ENCODE measurements at places on chromosomes 16 and 17.

DNA sequence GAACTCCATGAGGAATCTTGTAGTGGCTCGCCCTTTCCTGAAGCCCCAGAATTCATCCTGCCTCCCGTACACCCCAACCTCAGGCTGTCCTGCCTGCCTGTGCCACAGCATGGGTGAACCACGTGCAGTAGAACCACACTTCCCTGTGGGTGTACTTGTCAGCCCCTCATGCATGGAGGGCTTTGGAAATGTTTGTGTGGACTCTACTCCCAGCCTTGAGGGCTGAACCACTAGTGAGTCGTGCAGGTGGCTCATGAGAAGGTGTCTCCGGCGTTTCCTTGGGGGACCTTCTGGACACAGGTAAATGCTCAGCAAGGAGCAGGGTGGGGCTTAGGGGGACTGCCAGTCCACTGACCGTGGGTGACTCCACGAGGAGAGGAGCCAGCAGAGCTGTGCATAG is 58.7 kb upstream of the ADORA2B start:
- DNase-seq: no peak

GRCh38 chr16:87949071-87949744 is 2.0 kb upstream of the BANP start:
- DNase-seq: no peak

DNA sequence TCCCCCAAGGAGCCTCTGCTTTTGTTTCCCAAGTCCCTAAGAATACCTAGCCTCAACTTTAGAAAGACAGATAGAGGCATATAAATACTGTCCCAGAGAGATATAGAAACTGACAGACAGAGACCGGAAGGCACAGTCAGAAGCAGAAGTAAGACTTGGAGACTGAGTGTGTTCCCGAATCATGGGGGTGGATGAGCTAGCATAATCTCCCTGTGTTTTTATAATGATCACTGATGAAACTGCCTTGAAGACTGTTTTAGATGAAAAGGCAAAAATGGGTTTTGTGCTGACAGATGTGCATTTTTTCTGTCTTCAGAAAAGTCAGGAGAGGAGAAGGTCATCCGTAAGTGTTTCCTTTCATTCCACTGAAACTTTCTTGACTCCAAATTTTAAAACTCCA is 8.3 kb upstream of the PSMD3 start:
- no peak for DNase-seq

GRCh38 chr16:4780235-4780634 is 7.9 kb downstream of the SEPTIN12 start:
- DNase-seq: no peak

DNA sequence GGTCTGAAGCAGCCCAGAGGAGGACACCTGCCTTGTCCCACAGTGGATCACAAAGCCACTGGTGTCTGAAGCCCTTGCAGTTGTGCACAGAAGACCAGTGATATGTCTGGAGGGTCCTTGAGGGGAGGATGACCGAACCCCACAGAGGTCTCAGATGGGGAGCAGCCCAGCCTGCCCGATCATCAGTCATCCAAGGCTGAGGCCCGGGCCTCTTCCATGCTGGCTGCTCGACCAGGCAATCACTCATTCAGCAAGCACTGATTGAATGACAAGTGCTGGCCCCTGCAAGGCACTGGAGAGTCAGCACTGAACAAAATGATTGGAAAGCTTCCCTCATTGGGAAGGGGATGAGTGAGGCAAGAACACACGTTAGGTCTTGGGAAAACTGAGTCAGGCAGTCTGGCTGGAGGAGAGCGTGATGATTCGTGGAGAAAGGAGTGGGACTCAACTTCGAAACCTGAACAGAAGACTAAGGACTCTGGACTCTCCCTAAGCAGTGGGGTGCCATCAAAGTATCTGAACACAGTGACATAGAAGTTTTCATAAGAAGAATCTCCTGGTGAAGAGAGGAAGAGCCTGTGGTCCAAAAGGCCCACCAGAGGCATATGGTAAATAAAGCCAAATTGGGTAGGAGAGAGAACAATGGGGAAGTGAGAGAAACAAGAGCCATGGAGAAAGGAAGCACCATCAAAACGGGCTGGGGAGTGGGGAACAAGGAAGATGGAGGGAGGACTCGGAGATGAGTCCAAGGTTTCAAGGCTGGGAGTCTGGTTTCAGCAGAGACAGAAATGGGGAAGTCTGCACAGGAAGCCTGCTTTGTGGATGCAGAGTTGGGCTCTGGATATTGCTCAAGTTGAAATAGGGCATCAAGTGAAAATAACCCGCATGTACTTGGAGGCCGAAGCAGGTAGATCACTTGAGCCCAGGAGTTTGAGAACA is 10.2 kb downstream of the PIK3R5 start:
- no peak for DNase-seq

DNA sequence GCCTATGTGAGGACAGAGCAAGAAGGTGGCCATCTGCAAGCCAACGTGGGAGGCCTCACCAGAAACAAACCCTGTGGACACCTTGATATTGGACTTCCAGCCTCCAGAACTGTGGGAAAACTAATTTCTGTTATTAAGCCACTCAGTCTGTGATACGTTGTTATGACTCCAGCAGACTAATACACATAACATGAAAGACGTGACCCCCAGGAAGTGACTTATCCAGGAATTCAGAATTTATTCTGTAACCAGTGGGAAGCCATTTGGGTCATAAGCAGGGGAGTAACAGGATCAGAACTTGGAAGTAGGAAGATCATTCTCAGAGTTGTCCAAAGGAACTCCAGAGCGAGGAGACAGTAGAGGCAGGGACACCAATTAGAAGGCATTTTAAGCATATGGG is 12.5 kb upstream of the GINS3 start:
- no peak for DNase-seq

DNA sequence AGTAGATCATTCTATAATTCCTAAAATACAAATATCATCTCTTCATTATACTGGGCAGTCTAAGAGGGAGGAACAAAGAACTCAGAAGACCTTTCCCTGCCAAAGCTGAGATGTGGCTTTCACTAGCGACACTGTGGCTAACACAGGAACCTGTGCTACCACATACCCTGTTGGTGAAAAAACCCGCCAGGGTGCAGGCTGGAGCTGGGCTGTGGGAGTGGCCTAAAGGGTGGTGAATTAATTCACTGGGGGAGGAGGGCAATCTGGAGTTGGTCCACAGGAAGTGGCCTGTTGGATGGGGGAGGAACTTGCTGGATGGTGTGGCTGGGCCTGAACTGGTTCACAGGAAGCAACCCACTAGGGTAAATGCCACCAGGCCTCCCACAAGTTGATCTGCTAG is 7.4 kb downstream of the ZNF594 start:
- no peak for DNase-seq

GRCh38 chr17:12756786-12757185 is 32.5 kb upstream of the ARHGAP44 start:
- no peak for DNase-seq

DNA sequence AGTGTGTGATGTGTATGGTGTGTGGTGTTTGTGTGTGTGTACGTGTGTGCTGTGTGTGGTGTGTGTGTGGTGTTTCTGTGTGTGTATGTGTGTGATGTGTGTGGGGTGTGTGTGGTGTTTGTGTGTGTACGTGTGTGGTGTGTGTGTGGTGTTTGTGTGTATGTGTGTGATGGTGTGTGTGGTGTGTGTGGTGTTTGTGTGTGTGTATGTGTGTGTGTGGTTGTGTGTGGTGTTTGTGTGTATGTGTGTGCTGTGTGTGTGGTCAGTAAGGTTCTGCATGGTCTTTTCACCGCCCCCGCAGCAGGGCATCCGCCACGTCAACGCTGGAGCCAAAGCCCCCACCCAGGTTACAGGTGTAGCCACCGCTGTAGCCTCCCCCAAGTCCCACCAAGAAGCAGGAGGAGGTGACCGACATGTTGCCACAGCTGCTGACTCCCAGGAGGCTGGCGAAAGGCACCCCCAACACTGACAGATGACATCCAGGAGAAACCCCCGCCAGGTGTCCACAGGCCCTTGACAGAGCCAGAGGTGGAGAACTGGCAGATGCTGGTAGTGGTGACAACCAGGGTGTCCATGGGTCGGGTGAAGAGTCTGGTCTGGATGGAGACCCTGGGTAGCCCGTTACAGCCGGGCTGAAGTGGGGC is 9.3 kb upstream of the KRT17 start:
- DNase-seq: no peak

- DNase-seq: no peak
Observed at GRCh38 chr17:78722246-78722761, 59.8 kb downstream of the CYTH1 start.

- DNase-seq: no peak
Observed at GRCh38 chr16:22198547-22199293, 7.4 kb upstream of the EEF2K start.

DNA sequence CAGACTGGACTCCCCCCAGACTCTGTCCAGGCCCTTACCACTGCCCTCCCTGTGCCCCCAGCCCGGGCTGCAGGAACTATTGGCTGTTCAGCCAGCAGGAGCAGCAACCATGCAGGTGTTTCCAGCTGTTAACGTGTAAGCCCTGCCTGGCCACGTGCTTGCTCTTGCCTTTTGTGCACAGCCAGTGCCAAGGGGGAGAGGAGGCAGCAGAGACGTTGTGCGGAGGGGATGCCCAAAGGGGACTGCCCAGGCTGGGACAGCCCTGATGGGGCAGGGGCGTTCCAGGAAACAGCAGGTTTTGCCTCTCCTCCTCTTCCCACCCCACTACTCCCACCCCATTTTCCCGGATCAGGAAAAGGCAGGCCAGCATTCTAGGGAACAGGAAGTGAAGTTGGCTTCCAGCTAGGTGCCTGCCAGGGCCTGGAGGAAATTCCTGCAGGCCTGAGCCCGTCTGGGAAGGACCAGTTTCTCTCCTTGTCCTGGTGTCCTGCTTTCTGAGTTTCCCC is 16.7 kb upstream of the LASP1NB start:
- DNase-seq: no peak

DNA sequence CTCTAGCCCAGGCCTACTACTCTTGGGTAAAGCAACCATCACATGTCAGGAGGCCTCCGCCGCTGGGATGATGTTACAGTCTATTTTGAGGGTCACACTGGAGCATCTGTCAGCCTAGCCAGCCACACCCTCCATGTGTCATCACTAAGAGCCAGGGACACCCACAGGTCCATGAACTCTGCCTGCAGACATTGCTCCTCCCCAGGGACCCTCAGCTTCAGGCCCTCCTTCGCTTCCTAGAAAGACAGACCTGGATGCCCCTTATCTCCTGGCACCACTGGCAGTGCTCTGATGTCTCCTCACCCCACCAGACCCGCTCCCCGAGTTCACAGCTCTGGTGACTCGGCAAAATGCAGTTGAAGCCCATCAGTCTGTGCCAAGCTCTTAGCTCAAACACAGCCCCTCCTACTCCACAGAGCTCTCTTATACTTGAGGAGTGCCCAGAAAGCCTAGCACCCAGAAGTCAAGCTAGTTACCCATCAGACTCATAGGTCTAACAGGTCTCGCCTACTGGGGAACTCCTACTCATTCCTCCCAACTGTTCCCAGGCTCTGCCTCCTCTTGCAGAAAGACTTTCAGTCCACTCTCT is 5.9 kb downstream of the RANBP10 start:
- DNase-seq: no peak

DNA sequence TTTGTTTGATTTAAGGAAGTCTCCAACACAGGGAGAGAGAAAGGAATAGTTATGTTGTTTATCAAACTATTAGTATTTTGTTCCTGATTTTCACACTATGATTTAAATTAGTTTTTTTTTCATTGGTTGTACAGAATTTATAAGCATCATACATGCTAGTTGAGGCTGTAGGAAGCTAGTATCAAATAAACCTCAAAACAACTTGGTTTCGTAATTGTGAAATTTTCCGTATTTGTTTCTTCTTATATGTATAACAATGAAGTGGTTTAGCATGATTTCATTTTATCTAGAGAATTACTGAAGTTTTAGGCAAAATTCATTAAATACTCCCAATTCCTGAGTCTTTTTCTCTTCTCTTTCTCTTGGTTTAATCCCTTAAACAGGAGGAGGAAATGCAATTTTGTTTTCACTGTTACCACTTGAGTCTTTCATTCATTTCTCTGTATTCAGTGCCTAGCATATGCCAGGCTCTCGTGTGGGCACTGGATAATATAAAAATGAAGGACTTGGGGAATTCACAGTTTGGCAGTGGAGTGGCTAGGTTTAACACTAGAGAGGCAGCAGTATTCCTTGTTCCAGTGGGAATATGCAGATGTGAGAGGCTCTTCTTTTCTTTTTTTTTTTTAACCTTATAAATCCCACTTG is 1.8 kb downstream of the CYLD start:
- DNase-seq: no peak
